ENCODE measurements at places on chromosomes 2 and 18. TPM values are rescaled to one million over a fixed set of nuclear protein-coding genes. Genes with fewer than 3 reads are reported as not detected.

Gene NPPC
- 8.5 TPM for total RNA-seq

Gene CDH7
- 7.8 TPM for total RNA-seq

- no peak for DNase-seq
These were observed 1279.0 kb upstream of the LRRTM1 start for GRCh38 chr2:81583311-81584108.

- DNase-seq: no peak
These were observed 279.2 kb upstream of the THSD7B start for GRCh38 chr2:136486115-136486514.
